ENCODE measurements at places on chromosomes 16 and 17.

DNA sequence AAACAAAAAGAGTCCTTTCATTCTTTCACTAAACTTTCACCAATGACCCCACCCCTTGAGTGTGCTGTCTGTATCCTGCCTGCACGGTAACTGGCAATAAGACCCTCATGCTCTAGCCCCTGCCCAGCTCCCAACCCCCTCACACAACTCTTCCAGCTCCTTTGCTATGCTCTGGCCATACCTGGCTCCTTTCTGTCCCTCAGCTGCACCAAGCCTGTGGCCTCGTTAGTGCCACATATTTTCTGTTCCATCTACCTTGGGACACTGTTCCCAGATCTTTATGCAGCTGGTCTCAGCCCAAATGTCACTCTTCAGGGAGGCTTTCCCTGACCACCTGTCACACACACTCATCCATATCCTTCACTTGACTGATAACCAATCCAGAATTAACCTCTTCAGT, 47.3 kb downstream of the C16orf82 start:
- H3K27me3 ChIP-seq = no peaks in the 10 kb centered on the region
- peaks cover 52% of the 10 kb centered on the region for H3K4me1 ChIP-seq
- H3K27ac ChIP-seq = peak overlapping the region; percentile 90
- DNase-seq = no peak
- H3K4me3 ChIP-seq = peak overlapping the region; percentile 4

GRCh38 chr17:57395721-57396321, 139.5 kb downstream of the MSI2 start:
- H3K36me3 ChIP-seq = peaks cover 26% of the 10 kb centered on the region
- H3K27ac ChIP-seq = no peak overlapping the region
- H3K4me1 ChIP-seq = no peaks in the 10 kb centered on the region

GRCh38 chr17:42038221-42038973, 12.0 kb downstream of the C17orf113 start:
- no peak overlapping the region for H3K27ac ChIP-seq
- no peak for DNase-seq
- no peak overlapping the region for H3K4me3 ChIP-seq
- H3K4me1 ChIP-seq = no peaks in the 10 kb centered on the region

DNA sequence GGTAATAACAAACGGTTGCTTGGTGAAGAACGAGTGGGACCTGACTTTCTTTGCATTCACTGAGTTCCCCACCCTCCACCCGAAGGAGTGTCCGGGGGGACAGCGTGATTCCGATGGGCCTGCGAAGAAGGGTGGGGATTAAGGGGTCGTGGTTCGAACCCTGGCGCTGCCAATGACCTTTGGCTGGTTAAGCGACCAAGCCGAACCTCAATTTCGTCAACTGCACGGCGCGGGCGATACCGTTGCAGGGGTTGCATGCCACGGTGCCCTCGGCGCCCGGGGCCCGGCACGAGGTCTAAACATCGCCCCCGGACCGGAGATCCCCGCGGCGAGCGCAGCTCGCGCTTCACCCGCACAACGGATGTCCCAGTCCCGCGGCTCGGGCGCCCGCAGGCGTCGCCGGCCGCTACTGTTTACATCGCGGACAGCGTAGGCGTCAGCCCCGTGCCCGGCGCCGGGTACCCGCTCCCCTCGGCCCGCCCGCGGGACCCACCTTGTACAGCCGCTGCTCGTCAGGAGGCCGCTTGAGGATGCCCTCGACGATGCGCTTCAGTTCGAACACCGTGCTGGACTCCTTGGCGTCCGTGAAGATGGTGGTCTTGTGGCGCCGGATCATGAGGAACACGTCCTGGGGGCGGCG, 460 bp downstream of the ELOB start:
- peaks cover 45% of the 10 kb centered on the region for H3K36me3 ChIP-seq
- DNase-seq = no peak
- H3K27ac ChIP-seq = peak overlapping the region; percentile 82
- H3K4me3 ChIP-seq = peak overlapping the region; percentile 90
- peaks cover 28% of the 10 kb centered on the region for H3K4me1 ChIP-seq

DNA sequence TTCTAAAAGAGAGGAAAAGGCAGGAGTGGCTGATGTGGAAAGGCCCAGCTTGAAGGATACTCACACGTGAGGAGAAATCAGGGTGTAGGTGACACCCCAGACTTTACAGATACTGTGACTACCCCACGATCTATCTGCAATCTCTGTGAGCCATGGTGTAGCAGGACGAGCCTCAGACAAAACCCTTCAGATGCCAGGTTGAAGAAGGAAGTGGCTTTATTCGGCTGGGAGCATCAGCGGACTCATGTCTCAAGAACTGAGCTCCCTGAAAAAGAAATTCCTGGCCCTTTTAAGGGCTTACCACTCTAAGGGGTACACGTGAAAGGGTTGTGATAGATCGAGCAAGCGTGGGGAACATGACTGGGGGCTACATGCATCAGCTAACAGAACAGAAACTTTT, 4.7 kb upstream of the SLC6A4 start:
- H3K27ac ChIP-seq = no peak overlapping the region
- H3K4me1 ChIP-seq = peaks cover 17% of the 10 kb centered on the region
- DNase-seq = no peak
- H3K4me3 ChIP-seq = no peak overlapping the region
- no peaks in the 10 kb centered on the region for H3K36me3 ChIP-seq

- peaks cover 11% of the 10 kb centered on the region for H3K4me1 ChIP-seq
- peak overlapping the region; percentile 46 for H3K4me3 ChIP-seq
- peak overlapping the region; percentile 65 for H3K27ac ChIP-seq
- H3K36me3 ChIP-seq = peaks cover 34% of the 10 kb centered on the region
- H3K27me3 ChIP-seq = no peaks in the 10 kb centered on the region
Measured at GRCh38 chr16:30418350-30419181, 11.2 kb downstream of the ZNF771 start.

GRCh38 chr17:67359960-67360791, 6.2 kb downstream of the PSMD12 start:
- peaks cover 48% of the 10 kb centered on the region for H3K4me1 ChIP-seq
- peaks cover 57% of the 10 kb centered on the region for H3K36me3 ChIP-seq
- no peak overlapping the region for H3K27ac ChIP-seq

- no peak overlapping the region for H3K27ac ChIP-seq
- H3K36me3 ChIP-seq = no peaks in the 10 kb centered on the region
- no peak overlapping the region for H3K4me3 ChIP-seq
- H3K4me1 ChIP-seq = no peaks in the 10 kb centered on the region
- no peaks in the 10 kb centered on the region for H3K27me3 ChIP-seq
Measured at GRCh38 chr17:52047086-52047485, 111.4 kb downstream of the CA10 start.

DNA sequence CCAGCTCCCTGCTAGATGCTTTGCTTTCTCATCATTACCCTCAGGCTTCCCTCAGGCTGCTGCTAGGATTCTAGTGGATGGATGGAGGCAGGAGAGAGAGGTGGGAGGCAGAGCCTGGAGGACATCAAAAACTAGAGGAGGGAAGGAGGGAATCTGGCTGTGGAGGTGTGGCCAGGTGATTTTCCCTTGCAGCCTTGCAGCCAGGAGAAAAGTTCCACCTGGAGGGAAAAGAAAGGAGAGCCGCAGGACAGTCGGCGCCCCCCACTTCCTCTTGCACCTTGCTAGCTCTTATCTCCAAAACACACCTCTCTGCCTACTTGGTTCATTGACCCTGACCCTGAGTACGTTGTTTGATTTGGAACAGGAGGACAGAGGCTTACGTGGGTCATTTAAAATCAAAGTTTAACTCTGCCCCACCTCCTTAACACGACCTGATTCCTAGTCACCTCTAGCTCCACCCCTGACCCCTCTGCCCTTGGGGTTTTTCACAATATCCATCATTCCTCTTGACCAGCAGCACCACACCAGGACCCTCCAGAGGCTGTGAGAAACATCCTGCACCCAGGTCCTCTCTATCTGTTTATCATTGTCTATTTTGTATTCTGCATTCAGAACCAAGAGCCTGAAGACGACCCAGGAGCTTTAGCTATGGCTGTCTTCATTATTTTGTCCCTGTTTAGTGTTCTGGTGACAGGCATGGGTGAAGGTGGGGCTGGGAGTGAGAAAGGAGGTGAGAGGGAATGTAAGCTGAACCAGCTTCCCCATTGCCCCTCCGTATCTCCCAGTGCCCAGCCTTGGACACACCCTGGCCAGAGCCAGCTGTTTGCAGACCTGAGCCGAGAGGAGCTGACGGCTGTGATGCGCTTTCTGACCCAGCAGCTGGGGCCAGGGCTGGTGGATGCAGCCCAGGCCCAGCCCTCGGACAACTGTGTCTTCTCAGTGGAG, 15.9 kb downstream of the AOC3 start:
- no peak overlapping the region for H3K4me3 ChIP-seq
- no peak overlapping the region for H3K27ac ChIP-seq
- H3K36me3 ChIP-seq = no peaks in the 10 kb centered on the region

DNA sequence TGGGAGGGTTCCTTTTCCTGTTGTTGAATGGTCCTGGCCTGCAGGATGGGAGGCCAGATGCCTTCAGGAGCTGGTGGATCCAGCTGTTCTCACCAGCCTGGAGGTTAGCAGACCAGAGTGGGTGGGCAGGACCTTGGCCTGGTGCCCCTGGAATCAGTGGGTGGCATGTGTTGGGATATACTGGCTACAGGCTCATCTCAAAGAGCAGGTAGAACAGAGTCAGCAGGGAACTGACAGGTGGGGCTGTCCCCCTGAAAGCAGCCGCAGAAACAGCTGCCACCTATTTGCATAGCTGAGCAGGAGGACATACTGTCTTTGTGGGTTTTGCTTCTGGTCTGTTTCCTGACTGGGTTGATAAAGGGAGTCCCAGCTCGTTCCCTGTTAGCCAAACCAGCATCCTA, 144.1 kb downstream of the RAB11FIP4 start:
- H3K27ac ChIP-seq = peak overlapping the region; percentile 90
- H3K4me1 ChIP-seq = peaks cover 73% of the 10 kb centered on the region
- H3K36me3 ChIP-seq = peaks cover 29% of the 10 kb centered on the region
- H3K4me3 ChIP-seq = peak overlapping the region; percentile 69

GRCh38 chr17:1412185-1413110, 12.4 kb upstream of the YWHAE start:
- H3K36me3 ChIP-seq = no peaks in the 10 kb centered on the region
- H3K27ac ChIP-seq = no peak overlapping the region
- no peaks in the 10 kb centered on the region for H3K27me3 ChIP-seq
- DNase-seq = no peak
- H3K4me1 ChIP-seq = no peaks in the 10 kb centered on the region

DNA sequence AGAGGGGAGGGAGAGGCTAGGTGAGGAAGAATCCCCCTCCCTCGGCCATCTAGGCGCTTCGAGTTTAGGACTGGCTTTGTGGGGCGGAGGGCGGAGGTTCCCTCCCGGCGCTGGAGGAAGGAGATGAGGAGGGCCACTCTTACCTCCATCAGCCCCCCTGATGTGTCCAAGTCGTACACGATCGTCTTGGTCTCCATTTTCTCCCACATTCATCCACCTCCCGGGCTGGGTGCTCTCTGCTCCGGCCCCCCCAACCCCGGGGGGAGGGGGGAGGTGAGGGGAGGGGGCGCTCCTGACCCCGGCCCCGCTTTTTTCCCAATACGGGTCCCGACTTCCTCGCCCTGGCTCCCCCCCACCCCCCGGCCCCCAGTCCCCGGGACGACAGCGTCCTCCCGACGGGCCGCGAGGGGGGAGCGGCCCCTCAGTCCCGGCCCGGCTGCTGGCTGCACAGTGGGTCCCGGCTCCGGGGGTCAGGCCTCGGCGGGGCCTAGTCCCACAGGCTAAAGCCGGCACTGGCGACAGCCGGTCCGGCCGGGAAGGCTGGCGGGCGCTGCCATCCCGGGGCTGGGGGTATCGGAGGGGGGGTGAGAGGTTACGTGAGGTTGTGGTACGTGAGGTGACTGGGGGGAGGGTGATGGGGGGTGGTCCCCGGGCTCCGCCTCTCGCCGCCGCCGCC, 428 bp downstream of the PHF12 start:
- peaks cover 30% of the 10 kb centered on the region for H3K36me3 ChIP-seq
- H3K27ac ChIP-seq = peak overlapping the region; percentile 93
- peak overlapping the region; percentile 96 for H3K4me3 ChIP-seq
- H3K4me1 ChIP-seq = peaks cover 30% of the 10 kb centered on the region
- DNase-seq = no peak
- no peaks in the 10 kb centered on the region for H3K27me3 ChIP-seq

GRCh38 chr17:78425429-78425828, 47.0 kb downstream of the PGS1 start:
- H3K27me3 ChIP-seq = no peaks in the 10 kb centered on the region
- peaks cover 83% of the 10 kb centered on the region for H3K36me3 ChIP-seq
- H3K4me3 ChIP-seq = no peak overlapping the region
- no peak for DNase-seq

DNA sequence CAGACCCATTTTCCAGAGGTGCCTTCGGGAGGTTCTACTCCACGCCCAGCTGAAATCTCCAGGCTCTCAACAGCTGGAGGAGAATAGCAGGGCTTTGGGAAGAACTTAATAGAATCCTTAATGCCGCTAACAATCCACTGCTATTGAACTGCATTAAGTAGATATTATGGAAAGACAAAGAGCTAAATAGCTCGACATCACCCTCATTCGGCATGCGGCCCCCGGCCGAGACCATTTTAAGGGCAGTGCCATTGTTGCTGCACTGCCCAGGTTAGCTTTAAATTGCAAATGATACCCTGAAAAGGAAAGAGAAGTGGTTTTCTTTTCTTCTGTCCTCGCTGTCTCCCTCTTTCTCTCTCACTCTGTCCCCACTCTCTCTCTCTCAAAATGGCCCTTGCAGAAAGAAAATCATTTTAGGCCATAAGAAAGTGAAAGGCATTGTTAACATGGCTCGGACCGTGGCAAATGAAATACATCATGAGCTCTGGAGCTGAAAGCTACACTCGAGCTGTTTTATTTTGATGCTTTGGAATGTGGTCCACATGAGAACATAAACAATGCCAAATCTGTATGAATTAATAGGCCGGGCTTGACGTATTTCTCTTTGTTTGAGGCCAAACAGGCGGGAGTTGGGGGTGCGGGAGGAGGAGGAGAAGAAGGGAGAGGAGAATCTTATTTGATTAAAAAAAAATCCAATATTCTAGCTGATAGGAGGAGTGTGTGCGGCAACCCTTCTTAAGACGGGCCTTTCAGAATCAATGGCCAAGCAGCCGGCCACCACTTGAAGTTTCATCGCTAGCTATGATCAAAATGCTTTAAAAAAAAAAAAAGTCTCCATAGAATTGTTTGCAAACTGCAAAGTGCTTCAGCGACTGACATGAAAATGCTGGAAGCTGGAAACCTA, 298.8 kb upstream of the IRX3 start:
- DNase-seq = no peak
- no peak overlapping the region for H3K4me3 ChIP-seq

- H3K27ac ChIP-seq = no peak overlapping the region
- no peak for DNase-seq
- H3K4me3 ChIP-seq = no peak overlapping the region
- peaks cover 16% of the 10 kb centered on the region for H3K27me3 ChIP-seq
- H3K36me3 ChIP-seq = no peaks in the 10 kb centered on the region
Measured at GRCh38 chr17:17411692-17412091, 65.1 kb upstream of the MED9 start.

- peaks cover 46% of the 10 kb centered on the region for H3K4me1 ChIP-seq
- peak within 1 kb of the TSS; percentile 97 for H3K27ac ChIP-seq
- peak within 1 kb of the TSS; percentile 97 for H3K4me3 ChIP-seq
- peaks cover 11% of the 10 kb centered on the region for H3K36me3 ChIP-seq
- DNase-seq = peak; percentile 72
Measured at GRCh38 chr17:29566473-29567303, at the start of gene ABHD15. TSS of gene ABHD15 (minus strand) at chr17:29567037. CDS start at chr17:29566966, 71 bp downstream.

DNA sequence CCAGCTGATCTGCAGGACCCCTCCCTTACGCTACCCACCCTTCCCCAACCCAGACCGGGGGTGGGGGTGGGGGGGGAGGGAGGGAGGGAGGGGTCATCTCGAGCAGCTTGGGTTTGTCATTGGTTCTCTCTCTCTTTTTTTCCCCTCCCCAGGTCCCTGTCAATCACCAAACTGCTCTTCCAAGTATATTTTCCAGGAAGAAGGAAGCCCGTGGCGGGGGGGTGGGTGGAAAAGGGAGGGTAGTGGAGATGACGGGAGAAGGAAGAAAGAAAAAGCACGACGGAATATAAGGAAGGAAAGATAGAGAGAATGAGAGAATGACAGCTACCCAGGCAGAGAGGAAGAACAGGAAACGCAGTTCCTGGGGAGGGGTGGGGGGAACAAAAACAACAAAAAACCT, 17.9 kb downstream of the SALL1 start:
- H3K36me3 ChIP-seq = no peaks in the 10 kb centered on the region
- H3K4me1 ChIP-seq = no peaks in the 10 kb centered on the region
- DNase-seq = no peak
- no peak overlapping the region for H3K27ac ChIP-seq

All from activated B cell treated with CpG ODN at 0.5 μM for 24 hours (primary cell).